ENCODE measurements at places on chromosomes 5 and 9.

DNA sequence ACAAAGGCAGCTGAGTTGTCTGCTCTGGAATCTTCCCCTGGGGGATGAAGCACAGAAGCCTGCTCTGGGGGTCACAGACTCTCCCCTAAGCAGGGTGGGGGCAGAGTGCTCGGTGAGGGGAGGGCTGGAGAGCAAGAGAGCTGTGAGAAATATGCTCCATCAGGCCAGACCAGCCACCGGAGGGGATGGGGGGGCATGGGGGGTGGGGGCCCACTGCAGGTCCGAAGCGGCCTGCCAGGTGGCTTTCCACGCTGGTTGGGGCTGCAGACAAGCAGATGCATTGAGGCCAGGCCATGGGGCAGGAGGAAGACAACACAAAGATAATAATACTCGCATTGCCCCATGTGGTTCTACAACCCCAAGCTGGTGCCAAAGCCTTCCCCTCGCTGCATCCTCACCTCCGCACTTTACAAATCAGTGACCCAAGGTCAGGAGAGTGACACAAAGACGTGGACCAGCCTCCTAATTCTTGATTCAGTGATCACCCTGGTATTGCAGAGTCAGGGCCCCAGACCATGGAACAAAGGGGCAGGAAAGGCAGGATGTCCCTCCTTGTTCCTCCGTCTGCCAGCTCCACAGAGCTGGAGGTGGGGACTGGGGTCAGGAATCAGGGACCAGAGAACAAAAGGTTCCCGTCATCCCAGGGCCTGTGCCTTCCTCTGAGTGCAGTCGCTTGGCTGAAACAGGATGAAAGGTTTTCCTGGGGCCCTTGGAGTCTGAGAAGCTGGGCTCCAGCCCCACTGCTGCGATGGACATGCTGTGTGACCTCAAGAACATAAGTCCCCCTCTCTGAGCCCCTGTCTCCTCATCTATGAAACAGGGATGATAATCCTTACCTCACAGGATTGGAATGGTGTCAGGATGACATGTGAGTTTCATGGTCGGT lies 37.2 kb upstream of the GABRP start:
- DNase-seq = no peak

- no peak for DNase-seq
These were observed 29.1 kb upstream of the ANKRD55 start for GRCh38 chr5:56262279-56262678.

DNA sequence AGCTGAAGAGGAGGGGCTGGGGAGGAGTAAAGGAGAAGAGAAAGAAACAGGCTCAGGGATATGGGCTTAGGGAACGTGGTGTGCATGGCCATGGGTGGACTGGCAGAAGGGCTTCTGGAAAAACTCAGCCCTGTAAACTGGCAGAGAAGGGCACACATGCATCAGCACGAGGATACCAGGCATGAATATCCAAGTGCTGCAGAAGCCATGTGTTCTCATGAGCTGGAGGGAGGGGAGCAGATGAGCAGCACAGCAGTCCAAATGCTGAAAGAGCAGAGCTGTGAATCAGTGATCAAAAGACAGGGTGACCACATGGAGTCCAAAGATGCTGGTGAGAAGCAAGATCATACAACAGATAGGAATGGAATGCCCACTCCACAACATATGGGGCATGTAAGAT lies 72.3 kb downstream of the SEMA5A start:
- DNase-seq = no peak

DNA sequence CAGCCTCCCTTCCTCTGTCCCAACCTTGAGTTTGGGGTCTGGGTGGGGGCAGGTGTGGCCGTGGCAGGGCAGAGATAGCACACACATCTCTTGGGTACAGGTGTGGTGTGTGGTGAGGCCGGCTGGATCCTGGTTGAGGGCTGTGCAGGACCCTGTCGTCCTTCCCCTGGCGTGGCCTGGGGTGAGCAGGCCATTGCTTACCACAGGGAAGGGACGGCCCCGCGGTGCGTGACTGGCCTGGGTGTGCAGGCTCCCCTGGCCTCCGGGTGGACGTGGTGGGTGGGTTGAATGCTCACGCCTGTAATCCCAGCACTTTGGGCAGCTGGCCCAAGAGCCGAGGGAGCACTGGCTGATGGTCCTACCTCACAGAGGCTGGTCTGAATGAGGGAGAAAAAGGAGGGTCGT lies 1.2 kb downstream of the ARRDC1 start:
- DNase-seq = no peak

DNA sequence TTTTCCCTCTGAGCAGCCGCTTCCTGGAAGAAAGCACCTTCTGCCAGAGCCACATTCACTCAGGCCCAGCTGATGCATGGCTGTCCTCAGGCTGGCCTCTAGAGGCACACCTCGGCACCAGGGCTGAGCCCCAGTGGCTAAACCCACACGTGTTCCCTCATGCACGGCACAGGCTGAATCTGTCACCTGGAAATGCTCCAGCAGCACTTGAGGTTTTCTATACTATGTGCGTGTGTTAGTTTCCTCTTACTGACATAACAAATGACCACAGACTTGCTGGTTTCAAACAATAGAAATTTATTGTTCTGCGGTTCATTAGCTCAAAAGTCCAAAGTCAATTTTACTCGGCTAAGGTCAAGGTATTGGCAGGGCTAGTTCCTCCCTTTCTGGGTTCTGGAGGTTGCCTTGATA lies 141.4 kb downstream of the LRRC70 start:
- peak; percentile 54 for DNase-seq

DNA sequence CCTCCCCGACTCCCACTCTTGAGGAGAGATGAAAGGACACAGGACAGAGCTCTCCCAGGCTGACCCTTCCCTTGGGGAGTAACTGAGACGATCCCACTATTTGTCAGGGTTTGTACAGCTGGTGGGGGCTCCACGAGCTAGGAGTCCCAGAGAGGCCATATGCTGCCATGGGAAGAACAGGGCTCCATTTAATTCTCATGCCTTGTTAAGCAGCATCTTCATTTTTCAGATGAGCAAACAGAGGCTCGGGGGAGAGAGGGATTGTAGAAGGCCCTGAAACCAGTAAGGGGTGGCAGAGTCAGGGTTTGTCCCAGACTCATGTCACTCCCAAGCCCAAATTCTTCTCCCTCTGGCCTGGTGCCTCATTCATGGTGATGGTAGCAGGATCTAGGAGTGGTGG lies 176.4 kb downstream of the NSG2 start:
- no peak for DNase-seq

GRCh38 chr9:107462691-107463090 lies 26.9 kb downstream of the KLF4 start:
- DNase-seq = no peak

GRCh38 chr9:107732781-107733522 lies 243.4 kb upstream of the KLF4 start:
- peak; percentile 65 for DNase-seq

DNA sequence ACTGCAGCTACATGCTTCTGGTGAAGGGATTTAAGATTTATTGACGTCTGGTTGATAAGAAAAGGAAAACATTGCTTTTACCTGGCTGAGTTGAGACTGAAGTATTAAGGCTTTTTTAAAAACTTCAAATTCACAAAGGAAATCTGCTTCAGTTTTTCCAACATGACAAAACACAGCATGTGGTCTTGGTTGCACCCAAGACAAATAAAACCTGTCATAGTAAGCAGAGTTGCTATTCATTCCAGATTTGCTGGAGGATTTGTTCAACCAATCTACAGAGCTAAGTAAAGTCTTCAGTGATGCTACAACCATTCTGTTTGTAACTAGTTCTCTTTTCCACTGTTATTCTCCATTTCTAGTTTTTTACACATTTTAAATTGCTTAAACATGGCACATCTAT lies 11.3 kb downstream of the C5orf63 start:
- DNase-seq = no peak

GRCh38 chr5:21672911-21673310 lies 1180.2 kb downstream of the CDH12 start:
- DNase-seq = no peak

DNA sequence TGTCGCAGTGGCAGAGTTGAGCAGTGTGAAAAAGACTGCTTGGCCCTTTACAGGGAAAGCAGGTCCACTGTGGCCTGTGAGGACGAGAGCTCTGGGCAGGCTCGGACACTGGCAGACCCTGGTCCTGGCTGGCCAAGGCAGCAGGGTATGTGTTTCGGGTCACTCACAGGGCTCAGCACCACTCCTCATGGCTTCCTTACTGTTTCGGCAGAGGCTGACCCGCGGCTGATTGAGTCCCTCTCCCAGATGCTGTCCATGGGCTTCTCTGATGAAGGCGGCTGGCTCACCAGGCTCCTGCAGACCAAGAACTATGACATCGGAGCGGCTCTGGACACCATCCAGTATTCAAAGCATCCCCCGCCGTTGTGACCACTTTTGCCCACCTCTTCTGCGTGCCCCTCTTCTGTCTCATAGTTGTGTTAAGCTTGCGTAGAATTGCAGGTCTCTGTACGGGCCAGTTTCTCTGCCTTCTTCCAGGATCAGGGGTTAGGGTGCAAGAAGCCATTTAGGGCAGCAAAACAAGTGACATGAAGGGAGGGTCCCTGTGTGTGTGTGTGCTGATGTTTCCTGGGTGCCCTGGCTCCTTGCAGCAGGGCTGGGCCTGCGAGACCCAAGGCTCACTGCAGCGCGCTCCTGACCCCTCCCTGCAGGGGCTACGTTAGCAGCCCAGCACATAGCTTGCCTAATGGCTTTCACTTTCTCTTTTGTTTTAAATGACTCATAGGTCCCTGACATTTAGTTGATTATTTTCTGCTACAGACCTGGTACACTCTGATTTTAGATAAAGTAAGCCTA lies 15.7 kb downstream of the SQSTM1 start:
- DNase-seq = no peak

DNA sequence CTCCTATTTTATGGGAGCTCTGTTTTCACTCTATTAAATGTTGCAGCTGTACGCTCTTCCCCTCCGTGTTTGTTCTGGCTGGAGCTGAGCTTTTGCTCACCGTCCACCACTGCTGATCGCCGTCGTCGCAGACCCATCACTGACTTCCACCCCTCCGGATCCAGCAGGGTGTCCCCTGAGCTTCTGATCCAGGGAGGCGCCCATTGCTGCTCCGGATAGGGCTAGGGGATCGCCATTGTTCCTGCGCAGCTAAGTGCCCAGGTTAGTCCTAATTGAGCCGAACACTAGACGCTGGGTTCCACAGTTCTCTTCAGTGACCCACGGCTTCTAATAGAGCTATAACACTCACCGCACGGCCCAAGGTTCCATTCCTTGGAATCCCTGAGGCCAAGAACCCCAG lies 96.2 kb upstream of the PRDM9 start:
- DNase-seq = no peak

GRCh38 chr5:115811406-115811805 lies 5.1 kb downstream of the CDO1 start:
- DNase-seq = no peak

DNA sequence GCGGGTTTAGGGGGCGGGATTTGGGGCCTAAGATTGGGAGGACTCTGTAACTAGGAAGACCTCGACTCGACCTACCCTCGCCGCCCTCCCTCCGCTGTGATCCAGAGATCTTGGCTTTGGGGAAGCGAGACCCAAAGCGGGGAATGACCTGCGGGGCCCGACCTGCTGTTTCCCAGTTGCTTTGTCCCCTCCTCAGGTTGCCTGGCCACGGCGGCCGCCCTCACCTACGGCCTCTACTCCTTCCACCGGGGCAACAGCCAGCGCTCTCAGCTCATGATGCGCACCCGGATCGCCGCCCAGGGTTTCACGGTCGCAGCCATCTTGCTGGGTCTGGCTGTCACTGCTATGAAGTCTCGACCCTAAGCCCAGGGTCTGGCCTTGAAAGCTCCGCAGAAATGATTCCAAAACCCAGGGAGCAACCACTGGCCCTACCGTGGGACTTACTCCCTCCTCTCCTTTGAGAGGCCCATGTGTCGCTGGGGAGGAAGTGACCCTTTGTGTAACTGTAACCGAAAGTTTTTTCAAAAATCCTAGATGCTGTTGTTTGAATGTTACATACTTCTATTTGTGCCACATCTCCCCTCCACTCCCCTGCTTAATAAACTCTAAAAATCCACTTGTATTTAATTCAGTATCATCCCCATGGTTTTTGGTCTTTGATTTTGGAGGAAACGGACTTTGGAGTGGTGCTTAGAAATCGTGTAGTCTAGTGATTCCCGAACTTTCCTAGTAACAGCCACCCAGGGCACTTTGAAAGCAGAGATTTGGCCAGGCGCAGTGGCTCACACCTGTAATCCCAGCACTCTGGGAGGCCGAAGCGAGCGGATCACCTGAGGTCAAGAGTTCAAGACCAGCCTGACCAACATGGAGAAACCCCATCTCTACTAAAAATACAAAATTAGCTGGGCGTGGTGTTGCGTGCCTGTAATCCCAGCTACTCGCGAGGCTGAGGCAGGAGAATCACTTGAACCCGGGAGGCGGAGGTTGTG lies 878 bp downstream of the HIGD2A start:
- no peak for DNase-seq

- no peak for DNase-seq
These were observed 9.5 kb upstream of the IFNK start for GRCh38 chr9:27514551-27514950.

DNA sequence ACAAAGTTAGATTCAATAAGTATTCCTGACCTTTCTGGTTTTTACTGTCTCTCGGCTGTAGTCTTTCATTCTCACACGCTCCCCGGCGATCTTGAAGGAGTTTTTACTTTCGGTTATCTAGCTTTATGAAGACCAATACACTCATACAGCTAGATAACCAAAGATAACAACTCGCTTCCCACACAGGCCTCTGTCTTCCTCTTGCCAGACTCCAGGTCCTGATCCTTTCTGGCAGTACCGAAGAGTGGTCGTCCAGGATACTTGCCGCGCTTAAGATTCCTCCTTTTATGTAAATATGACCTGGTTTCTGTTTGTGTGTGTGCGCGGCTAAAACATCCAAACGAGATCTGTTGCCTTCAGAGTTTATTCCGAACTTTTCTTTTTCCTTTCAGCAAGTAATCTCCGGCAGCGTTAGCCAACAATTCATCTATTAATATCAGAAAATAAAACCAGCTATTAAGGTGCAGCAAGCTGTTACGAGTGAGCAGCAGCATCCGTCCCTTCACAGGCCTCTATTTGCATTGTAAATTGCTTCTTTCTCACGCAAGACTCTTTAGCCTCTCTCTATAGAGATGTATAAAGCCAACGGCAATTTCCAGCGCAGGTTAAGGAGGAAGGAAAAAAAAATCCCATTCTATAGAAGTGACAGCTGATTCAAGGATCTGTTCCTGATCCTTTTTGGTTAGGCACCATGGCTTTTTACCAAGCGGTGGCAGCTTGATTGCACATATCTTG lies 216.1 kb downstream of the MEF2C start:
- no peak for DNase-seq

DNA sequence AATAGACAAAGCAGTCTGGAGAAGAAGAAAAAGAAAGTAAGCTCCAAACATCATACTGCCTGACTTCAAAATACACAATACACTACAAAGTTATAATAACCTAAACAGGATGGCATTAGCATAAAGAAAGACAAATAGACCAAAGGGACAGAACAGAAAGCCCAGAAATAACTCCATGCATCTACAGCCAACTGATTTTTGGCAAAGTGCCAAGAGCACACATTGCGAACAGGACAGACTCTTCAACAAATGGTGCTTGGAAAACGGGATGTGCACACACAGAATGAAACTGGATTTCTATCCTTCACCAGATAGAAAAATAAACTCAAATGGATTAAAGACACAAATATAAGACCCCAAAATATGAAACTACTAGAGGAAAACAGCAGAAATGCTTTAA lies 66.6 kb upstream of the SPATA31E1 start:
- peak; percentile 29 for DNase-seq

All from epithelial cell of esophagus (primary cell).